Stimulated activated CD4-positive, alpha-beta T cell treated with anti-CD3 and anti-CD28 coated beads, Interleukin-1b, Interleukin-23, amount 100 ng/mL, for 1 hour (primary cell): ENCODE measurements at places on chromosomes 1 and 21.
A peak's percentile ranks its signal among the peaks of the same experiment; 100 is the strongest.

DNA sequence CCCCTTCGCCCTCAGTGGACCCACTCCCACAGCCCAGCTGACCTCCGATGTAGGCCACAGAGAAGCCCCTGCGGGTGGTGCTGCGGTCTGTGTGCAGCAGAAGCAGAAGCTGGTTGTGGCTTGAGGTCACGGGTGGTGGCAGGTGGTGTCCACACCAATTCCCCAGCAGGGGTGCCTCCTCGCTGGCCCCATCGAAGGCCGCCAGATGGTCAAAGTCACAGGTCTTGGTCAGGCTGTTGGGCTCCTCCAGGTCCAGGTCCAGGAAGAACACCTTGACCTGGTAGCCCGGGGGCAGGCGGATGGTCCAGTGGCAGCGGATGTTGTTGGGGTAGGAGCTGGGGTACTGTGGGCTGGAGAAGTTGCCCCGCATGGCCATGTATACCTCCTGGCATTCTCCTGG is 13.1 kb downstream of the CDCP2 start:
- no peak for DNase-seq

GRCh38 chr1:233615571-233615970 is 1.7 kb downstream of the KCNK1 start:
- DNase-seq, result no peak

GRCh38 chr1:115670476-115671175 is 28.9 kb downstream of the VANGL1 start:
- no peak for DNase-seq

- no peak for DNase-seq
These were observed 126.8 kb downstream of the HIVEP3 start for GRCh38 chr1:41791667-41792484.

GRCh38 chr1:226891846-226892523 is 21.6 kb downstream of the PSEN2 start:
- DNase-seq, result no peak

DNA sequence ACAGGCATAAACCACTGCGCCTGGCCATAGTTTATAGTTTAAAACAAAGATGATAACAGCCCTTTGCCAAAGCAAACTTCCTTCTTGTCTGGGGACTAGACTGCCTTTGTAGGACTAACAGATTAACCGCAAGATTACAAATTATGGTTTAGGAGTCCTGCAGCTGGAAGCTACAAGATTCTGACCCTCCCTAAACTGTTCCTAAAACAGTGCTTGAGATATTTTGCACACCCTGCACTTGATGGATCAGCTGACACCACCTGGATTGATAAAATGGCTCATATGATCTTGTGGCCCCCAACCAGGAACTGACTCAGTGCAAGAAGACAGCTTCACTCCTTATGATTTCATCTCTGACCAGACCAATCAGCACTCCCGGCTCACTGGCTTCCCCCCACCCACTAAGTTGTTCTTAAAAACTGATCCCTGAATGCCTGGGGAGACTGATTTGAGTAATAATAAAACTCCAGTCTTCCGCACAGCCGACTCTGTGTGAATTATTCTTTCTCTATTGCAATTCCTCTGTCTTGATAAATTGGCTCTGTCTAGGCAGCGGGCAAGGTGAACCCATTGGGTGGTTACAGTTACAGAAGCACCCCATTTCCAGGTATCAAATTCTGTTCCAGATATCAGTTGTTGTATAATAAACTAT is 13.8 kb upstream of the RNF11 start:
- no peak for DNase-seq

DNA sequence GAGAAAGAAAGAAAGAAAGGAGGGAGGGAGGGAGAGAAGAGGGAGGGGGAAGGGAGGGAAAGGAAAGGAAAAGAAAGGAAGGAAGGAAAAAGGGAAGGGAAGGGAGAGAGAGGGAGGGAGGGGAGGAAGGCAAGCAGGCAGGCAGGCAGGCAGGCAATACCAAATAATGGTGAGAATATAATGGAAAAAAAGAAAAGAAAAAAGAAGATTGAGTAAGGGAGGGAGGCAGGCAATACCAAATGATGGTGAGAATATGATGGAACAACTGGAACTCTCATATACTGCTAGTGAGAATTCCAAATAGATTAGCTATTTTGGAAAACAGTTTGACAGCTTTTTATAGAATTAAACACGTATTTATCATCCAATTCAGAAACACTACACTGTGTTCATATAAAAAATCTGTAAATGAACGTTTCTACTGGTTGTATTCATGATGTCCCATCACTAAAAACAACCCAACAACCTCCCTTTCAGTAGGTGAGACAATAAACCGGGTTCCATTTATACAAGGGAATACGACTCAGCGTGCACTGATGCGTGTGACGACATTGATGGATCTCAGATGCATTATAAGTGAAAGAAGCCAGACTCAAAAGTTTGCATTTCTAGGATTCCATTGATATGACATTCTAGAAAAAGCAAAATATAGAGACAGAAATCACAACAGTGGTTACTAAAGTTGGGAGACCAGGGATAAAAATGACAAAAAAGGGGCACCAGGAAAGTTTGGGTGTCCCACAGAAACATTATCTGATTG is 226.4 kb downstream of the DSCAM start:
- DNase-seq, result no peak

- DNase-seq, result no peak
These were observed 49.3 kb downstream of the STX6 start for GRCh38 chr1:180973369-180973768.

GRCh38 chr1:178417858-178418257 is 78.9 kb downstream of the CLEC20A start:
- no peak for DNase-seq

DNA sequence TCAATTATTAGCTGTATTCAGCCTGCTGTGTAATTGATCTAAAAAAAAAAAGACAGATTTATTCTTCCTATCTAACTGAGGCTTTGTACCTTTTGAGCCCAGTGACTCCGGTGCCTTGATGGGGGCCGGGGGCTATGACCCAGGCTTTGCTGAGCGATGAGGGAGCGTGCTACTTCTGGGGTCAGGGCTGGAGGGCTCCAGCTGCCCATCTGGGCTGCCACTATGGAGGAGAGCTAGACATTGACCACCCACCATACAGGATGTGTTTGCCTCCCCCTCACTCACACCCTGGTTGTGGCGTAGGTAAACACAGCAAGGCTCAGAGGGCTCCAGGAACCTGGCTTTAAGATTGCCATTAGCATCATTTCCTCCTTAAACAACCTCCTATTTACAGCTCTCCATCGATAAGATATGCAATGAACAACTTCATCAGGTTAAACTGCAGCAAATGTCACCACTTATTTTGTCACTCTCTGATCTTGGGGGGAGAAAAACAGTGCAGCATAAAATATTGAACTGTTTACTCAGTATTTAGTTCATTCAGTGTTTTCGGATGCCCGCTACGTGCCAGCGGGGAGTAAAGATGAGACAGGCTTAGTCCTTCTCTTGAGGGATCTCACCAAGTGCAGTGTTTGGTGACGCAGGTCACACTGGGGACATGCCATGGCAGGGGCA is 231.6 kb downstream of the KIF26B start:
- DNase-seq, result no peak

DNA sequence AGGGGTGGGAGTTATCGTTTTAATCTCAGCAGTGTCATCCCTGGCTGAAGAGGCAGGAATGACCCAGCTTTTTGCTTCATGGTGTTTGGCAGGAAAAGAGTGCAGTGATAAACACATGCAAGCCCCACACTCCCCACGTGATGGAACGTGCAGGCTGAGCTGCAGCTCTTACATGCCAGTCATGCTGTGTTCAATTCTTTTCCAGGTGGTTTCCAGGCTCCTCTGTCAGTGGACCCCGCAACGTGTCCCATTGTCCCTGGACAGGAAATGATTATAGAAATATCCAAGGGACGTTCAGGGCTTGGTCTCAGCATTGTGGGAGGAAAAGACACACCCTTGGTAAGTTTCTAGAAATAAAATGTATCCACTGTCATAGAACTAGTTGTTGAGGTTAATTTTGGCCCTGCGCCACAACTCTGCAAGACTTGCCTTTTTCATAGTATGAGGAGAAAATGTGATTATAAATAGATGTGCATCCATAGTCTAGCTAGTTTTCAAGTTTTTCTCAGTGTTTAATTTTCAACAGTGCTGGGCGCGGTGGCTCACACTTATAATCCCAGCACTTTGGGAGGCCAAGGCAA is 110.2 kb upstream of the L1TD1 start:
- no peak for DNase-seq

- no peak for DNase-seq
These were observed 74.9 kb upstream of the BEND5 start for GRCh38 chr1:48851638-48852037.

GRCh38 chr1:22375601-22376000 is 76.0 kb upstream of the ZBTB40 start:
- DNase-seq, result no peak

- peak; percentile 12 for DNase-seq
These were observed 58.4 kb upstream of the COL6A1 start for GRCh38 chr21:45923146-45923545.
